Activated naive CD4-positive, alpha-beta T cell treated with anti-CD3 and anti-CD28 coated beads, Interleukin-2, amount 50 U/mL, for 72 hours (primary cell): ENCODE measurements at places on chromosomes 1 and 21. TPM values are rescaled to one million over a fixed set of nuclear protein-coding genes. Genes with fewer than 3 reads are reported as not detected.

GRCh38 chr1:147924813-147925212 is 3.4 kb upstream of the GPR89B start:
- no peak for DNase-seq

Gene PLXNA2
- 0.04 TPM for total RNA-seq

- DNase-seq = no peak
These were observed 50.5 kb downstream of the ZFYVE9 start for GRCh38 chr1:52192436-52192835.

GRCh38 chr1:78760858-78761257 is 111.2 kb downstream of the IFI44 start:
- DNase-seq = no peak

DNA sequence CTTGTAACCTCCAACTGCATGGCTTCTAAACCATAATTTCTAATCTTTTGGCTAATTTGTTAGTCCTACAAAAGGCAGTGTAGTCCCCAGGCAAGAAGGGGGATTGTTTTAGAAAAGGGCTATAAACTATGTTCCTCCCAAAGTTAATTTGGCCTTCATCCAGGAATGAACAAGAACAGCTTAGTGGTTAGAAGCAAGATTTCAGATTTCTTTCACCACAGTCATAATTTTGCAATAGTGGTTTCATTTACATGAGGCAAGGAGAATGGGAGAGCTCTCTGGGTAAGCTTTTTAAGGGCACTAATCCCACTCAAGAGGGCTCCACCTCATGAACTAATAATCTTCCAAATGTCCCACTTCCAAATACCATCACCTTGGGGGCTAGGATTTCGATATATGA is 1353.9 kb downstream of the NCAM2 start:
- no peak for DNase-seq

Gene KIAA0040
- total RNA-seq = 23.4 TPM

DNA sequence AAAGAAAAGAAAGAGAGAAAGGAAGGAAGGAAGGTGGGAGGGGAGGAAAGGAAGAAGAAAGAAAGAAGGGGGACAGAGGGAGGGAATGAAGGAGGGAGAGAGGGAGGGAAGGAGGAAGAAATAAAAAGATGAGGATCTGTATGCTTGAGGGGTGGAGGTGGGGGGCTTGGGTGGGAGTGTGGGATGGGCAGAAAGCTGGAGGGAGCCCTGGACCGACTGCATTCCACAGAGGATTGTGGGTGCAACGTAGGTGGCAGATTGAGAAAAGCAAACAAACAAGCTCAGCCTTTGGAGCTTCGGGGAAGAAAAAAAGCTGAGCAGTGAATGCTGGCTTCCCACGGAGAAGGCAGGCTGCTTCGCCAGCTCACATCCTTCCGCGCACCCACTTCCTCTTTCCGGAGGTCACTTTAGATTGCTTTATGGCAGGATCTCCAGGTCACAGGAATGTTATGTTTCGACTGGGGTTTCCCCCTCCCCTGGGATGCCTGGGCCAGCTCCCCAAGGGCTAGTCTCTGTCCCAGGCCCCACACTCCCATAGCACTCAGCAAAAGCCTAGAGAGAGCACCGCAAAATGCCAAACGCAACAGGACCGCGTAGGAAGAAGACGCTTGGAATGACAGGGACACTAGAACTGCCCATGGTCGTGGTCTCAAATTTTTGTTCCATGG is 20.7 kb upstream of the LGALS8 start:
- no peak for DNase-seq

Gene SLC35F3
- 0.49 TPM for total RNA-seq

Gene CACNA1E
- 0.16 TPM for total RNA-seq

DNA sequence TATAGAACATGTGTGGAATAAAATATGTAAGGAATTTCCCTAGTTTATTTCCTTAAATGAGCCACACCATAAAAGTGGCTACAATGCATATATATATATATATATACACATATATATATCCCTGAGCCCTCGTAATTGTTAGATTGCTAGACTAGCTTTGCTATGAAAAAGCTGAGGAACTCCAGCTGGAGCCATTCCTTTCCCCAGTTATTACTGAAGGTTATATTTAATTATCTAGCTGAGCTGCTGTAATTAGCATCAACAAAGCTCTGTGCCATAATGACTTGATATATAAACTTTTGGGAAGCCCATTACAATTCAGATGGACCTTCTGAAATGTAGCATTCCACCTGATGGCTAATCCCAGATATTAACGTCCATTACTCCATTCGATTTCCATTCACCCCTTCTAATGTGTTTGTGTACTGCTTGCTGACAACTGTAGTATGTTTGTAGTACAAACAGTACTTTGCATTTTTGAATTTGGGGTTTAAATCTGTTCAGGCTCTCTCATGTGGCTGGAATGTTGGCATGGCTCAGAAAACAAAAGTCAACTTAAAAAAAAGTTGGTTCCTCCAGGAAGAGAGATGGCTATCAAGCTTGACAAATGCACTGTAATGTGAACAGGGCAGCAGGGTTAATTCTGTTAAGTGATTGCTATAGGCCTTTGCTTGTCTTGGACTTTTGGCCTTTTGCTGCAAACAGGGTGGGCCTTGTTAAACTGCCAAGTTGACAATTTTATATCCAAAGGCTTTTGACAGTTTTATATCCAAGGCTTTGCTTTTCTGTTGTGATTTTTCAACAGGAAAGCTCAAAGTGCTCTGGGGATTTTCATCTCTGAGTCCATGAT is 170.0 kb downstream of the LTN1 start:
- DNase-seq = no peak

Gene PRDM16
- total RNA-seq = not detected

Gene TMEM269
- 1.7 TPM for total RNA-seq

Gene LRRC39
- total RNA-seq = 0.32 TPM

Gene KCNE1
- total RNA-seq = not detected
